GM13977 (cell line): ENCODE measurements at places on chromosomes 2 and 18.

- no peak for DNase-seq
Measured at GRCh38 chr2:102033031-102033749, 41.4 kb downstream of the IL1R2 start.

GRCh38 chr2:70991142-70991541, 3.5 kb downstream of the TEX261 start:
- DNase-seq = no peak

DNA sequence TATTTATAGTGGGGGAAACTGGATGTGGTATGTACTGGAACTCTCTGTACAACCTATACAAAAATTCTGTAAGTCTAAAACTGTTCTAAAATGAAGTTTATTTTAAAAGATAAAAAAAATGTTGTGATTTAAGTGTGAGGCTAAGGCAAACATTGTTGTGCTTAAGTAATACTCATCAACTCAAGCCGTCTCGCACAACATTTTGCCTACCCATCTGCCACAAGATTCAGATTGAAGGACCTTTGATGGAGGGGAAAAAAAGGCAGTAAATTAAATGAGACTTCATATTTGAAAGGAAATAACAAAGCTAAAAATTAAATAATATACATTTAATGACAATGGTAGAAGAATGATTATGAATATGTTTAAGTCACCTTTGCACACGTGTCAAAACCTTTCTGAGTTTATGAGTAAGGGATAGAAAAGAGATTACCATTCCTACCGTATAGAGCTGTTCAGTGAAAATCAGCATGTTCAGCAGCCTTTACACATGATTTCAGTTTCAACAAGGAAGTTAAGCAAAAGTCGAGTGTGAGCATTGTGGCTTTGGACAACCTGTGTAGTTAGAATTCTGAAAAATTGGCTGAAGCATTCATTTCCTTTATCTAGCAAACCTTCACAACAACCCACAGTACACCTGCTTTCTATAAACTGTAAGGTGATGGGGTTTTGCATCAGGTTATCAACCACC, 499.3 kb downstream of the IRS1 start:
- DNase-seq = no peak

- DNase-seq = no peak
Measured at GRCh38 chr2:43001055-43001378, 208.6 kb upstream of the HAAO start.

DNA sequence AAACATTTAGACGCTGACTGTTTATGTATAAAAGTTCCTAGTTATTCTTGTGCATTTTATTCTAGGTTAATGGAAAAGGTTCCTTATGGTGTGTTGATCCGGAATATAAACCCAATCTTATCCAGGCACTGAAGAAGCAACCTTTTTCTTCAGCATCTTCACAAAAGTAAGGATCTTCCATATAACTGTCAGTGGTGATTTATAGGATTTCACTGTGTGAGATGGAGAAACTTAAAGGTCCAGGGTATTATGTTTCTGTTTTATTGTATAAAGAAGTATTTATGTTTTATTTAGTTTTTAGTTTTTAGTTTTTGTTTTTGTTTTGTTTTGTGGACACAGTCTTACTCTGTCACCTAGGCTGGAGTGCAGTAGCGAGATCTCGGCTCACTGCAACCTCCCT, 171.0 kb upstream of the STON1 start:
- no peak for DNase-seq

GRCh38 chr2:84435345-84436025, 23.6 kb downstream of the SUCLG1 start:
- no peak for DNase-seq

- no peak for DNase-seq
Measured at GRCh38 chr2:239750929-239751678, 274.0 kb downstream of the NDUFA10 start.

DNA sequence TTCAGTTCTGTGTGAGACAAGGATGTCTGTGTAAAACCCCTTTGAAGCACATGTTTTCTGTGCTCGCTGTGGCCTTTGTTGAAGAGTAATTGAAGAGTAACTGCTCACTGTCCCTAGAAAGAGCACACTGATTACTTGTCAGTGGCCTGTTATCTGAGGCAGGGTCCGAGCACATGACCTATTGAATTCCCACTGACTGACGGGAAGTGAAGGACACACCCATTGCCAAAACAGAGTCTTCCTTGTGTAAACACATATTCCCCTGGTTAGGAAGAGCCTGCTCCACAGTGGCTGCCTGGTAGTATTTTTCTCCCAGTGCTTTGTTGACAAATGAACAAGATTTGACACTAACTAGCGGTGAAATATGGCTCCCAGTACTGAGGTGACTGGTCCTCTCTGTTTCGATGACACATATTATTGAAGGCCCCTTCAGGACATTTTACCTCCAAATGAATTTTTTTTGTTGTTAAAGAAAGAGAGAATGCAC, 148.5 kb upstream of the GYPC start:
- no peak for DNase-seq

DNA sequence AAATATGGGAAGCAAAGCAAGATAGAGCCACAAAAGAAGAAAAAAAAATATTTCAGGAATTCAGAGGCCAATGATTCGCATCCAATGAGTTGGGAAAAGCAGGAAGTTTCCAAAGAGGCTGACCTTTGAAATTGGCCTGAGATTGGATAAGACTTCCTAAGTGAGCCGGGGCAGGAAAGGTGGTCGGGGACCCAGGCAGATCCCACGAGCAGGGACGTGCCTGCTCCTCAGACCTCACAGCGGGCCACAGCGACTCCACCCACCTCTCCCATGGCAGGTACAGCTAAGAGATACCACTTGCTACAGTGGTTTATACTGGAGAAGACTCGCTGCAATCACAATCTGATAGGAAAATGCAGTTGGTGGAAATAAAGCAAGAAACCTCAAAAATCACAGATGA, 102.8 kb upstream of the SALL3 start:
- DNase-seq = no peak

DNA sequence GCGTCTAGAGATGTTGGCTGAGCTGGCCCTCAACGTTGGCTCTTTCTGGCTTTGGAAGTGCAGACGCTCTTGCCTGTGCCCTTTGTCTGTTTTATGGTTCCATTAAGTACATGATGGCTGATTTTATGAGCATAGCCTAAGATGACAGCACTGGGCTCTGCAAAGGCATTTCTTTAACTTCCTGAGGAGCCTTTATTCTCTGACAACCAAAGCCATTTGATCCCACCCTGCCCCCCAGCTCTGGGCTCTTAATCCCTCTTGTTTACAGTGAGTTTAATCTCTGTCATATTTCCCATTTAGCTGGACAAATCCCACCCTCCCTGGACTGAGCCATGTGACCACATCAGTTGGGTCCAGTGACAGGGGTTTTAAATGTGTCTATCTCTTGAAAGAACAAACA, 195.9 kb downstream of the ACKR3 start:
- DNase-seq = no peak

DNA sequence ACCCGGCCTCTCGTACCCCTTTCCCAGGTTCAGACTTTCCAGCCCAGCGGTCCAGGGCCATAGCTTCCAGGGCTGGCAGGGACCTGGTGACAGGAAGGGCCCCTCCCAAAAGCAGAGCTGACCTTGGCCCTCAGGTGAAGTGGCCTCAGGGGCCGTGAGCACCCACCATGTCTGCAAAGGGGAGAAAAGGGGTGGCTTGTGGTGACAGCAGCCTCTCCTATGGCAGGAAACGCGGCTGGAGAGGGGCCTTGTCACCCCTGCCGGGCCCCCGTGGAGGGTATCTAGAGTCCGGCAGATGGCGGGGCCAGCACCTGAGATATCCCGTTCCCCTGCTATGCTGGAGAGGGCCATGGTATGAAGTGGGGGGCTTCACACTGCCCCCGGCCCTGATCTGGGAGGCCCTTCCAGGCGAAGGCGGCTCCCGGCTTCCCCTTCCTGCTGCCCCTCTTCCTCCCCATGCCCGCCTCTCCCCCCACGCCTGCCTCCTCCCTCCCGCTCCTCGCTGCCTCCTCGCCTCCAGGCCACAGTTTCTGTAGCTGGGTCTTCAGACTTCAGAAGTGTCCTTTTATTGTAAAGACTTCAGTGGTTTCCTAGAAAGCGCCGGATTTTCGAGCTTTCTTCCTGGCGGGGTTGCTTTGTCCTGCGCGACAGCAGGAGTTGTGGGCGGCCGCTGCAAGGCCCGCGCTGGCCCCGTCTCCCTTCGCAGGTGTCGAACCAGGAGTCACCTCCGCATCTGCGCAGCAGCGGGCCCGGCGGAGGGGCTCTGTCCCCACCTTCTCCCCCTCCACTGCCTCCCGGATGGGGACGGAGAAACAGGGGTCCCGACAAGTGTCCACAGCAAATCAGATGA, 240.5 kb upstream of the MYT1L start:
- DNase-seq = no peak

DNA sequence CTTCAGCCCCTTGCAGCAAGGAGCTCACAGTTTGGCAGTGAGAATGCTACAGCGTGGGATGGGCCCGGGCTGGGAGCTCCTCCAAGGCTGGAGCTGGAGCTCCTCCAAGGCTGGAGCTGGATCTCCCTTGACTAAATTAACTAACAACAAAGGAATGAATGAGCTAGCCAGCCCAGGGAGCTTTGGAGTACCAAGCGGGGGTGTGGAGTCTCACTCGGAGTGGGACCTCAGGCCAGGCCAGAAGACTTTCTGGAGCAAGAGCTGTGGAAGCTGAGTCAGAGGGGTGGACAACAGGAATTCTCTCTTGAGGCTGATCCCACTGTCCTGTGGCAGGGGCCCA, 244.7 kb upstream of the HS6ST1 start:
- no peak for DNase-seq

- no peak for DNase-seq
Measured at GRCh38 chr18:65620076-65620696, 130.6 kb upstream of the CDH7 start.

DNA sequence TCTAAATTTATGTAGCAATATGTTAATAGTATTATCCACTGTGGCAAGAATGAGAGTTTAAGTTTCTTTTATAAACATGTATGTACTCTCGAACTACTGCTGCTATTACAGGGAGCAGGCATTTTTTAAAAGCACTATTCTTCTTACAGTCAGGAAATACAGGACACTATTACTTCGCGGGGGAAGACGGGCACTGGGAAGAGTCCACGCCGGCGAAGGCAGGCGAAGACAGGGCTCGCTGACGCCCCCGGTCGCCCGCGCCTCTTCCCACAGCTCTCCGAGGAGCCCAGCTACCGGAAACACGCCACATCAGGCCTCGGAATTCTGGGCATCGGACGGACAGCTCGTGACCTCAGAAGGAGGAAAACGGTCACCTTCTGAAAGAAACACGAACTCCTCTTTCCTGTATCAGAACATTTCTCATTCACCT, 90.2 kb downstream of the FAM161A start:
- peak; percentile 17 for DNase-seq

- no peak for DNase-seq
Measured at GRCh38 chr2:204187229-204188083, 250.9 kb downstream of the ICOS start.

GRCh38 chr2:23314687-23315086, 70.3 kb upstream of the KLHL29 start:
- no peak for DNase-seq

DNA sequence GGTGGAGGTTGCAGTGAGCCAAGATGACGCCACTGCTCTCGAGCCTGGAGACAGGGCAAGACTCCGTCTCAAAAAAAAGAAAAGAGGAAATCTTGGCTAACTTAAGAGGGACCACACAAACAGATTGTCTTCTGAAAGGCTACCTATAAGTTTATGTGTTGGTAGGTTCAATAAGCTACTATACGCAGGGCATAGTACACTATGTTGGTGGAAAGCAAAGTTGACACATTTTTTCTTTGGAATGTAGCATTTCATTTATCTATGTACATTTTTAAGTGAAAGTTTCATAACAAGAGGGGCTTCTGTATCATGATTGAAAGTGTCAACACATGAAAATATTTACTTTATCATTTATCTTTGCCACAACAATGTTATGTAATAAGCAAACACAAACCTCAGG, 752.6 kb upstream of the ACVR2A start:
- DNase-seq = no peak

GRCh38 chr18:36064027-36064808, 3.1 kb downstream of the RPRD1A start:
- no peak for DNase-seq

GRCh38 chr2:239324456-239324855, 76.4 kb downstream of the HDAC4 start:
- DNase-seq = no peak

DNA sequence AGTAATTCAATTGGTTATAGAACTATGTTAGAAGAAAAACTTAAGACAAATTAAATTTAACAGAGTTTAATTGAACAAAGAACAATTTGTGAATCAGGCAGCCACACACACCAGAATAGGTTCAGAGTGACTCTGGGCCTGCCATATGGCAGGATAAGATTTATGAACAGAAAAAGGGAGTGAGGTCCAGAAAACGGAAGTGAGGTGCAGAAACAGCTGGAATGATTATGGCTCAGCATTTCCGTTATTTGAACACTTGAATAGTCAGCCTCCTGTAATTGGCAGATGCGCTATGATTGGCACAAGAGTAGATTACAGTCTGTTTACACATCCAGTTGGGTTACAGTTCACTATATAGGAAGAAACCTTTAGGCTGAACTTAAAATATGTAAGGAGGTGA, 99.0 kb downstream of the MBD2 start:
- DNase-seq = no peak

DNA sequence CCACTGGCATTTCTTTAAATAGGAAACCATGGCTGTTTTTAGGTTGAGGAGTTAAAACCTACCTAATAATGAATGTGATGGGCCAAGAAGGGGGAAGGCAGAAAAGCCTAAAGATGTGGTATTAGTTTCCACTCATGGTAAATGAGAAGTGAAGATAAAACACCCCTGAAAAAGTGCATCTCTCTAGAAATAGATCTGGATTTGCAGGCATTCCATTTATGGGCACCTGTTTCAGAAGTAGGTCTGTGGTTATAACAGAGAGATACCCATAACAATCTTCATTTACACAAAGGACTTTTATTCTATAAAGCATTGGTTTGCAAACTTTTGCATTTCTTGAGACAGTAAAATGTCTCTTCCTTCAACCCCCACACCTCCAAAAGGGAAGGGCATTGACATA, 62.1 kb downstream of the PRKCE start:
- DNase-seq = no peak

DNA sequence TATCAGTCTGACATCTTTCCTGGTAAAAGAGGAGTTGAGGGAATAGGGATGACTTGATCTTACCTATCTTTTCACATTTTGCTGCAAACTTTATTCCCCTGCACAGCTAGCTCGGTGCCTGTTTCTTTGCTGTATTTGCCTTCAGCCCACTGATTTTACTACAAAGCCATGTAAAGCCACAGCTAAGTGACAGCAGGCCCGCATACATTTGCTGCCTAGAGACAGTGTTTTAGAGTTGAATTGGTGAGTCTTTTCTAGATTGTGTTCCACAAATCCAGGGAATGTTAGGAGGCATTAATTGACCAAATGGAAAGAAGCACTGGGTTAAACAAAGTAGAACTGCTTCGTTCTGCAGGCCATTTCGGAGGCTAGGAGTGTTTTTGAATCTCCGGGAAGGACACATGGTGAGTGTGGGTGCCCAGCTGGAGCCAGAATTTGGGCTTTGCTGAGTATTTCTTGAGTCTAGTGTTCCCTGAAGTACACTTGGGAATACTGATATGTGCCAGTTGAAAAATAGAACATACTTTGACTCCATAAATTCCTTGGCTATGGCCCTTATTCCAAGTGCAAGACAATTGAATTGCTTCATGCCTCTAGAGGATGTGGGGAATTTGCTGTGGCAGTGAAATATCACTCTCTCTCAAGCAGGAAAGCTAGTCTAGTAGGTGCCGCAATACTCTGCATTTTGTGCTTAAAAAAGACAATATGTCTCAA, 329.8 kb downstream of the PTPRM start:
- no peak for DNase-seq

GRCh38 chr2:9286554-9287399, 80.2 kb downstream of the ASAP2 start:
- DNase-seq = no peak
